ENCODE measurements at places on chromosomes 2 and 18. TPM values are rescaled to one million over a fixed set of nuclear protein-coding genes. Genes with fewer than 3 reads are reported as not detected.

GRCh38 chr18:13287372-13287771 is 68.8 kb downstream of the LDLRAD4 start:
- H3K4me1 ChIP-seq, result no peaks in the 10 kb centered on the region
- H3K27ac ChIP-seq, result no peak overlapping the region
- H3K36me3 ChIP-seq, result no peaks in the 10 kb centered on the region
- H3K27me3 ChIP-seq, result peaks cover 10% of the 10 kb centered on the region

ANKAR gene
- total RNA-seq, result 1.5 TPM

- H3K27me3 ChIP-seq, result no peaks in the 10 kb centered on the region
- H3K27ac ChIP-seq, result peak overlapping the region; percentile 90
- H3K4me1 ChIP-seq, result peaks cover 37% of the 10 kb centered on the region
- H3K4me3 ChIP-seq, result peak overlapping the region; percentile 65
Observed at GRCh38 chr2:151774506-151774905, 40.2 kb upstream of the NEB start.

DNA sequence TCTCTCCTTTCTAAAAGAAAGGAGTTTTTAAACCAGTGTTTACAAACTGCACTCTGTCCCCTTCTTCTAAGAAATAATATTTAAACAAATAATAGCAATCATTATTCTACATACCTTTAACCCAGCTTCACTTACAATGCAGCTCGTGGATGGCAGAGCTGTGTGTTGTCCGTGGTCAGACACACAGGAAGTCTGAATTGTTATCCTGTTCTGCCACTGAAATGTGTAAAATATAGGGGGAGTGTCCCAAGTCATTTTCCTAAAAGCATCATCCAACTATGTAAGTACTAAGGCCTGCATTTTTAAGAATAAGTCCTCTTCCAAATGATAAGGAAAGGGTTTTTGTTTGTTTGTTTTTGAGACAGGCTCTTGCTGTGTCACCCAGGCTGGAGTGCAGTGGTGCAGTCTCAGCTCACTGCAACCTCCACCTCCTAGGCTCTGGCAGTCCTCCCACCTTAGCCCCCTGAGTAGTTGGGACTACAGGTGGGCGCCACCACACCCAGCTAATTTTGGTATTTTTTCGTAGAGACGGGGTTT is 2.7 kb upstream of the PPP4R1 start:
- H3K27ac ChIP-seq, result peak overlapping the region; percentile 87
- DNase-seq, result no peak
- peaks cover 5% of the 10 kb centered on the region for H3K27me3 ChIP-seq
- H3K36me3 ChIP-seq, result peaks cover 10% of the 10 kb centered on the region
- peak overlapping the region; percentile 31 for H3K4me3 ChIP-seq
- H3K4me1 ChIP-seq, result peaks cover 59% of the 10 kb centered on the region

- H3K36me3 ChIP-seq, result no peaks in the 10 kb centered on the region
- DNase-seq, result no peak
- no peaks in the 10 kb centered on the region for H3K27me3 ChIP-seq
- no peak overlapping the region for H3K4me3 ChIP-seq
- H3K27ac ChIP-seq, result no peak overlapping the region
Observed at GRCh38 chr2:24744356-24744755, 48.8 kb downstream of the PTRHD1 start.

DNA sequence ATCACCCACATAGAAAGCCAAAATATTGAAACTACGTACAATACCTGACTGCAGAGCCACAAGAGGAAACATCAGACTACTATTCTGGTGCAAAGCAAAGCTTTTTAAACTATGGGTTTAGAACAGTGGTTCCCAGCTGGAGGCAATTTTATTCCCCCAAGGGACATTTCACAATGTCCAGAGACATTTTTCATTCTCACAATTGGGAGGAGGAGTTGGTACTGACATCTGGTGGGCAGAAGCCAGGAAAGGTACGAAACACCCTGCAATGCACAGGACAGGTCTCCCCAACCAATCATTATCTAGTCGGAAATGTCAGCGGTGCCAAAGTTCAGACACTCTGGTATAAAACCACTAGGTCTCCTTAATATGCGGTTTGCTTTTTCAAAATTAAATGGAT is 88.4 kb upstream of the ARL5A start:
- H3K27me3 ChIP-seq, result peaks cover 7% of the 10 kb centered on the region
- H3K4me1 ChIP-seq, result no peaks in the 10 kb centered on the region
- H3K4me3 ChIP-seq, result no peak overlapping the region
- no peak overlapping the region for H3K27ac ChIP-seq
- no peak for DNase-seq
- H3K36me3 ChIP-seq, result no peaks in the 10 kb centered on the region

PLGLB1 gene
- 0.39 TPM for total RNA-seq

GRCh38 chr2:136351684-136352083 is 233.7 kb upstream of the CXCR4 start:
- H3K4me3 ChIP-seq, result no peak overlapping the region
- no peak for DNase-seq
- no peaks in the 10 kb centered on the region for H3K4me1 ChIP-seq
- H3K27me3 ChIP-seq, result peaks cover 2% of the 10 kb centered on the region
- H3K27ac ChIP-seq, result no peak overlapping the region

DNA sequence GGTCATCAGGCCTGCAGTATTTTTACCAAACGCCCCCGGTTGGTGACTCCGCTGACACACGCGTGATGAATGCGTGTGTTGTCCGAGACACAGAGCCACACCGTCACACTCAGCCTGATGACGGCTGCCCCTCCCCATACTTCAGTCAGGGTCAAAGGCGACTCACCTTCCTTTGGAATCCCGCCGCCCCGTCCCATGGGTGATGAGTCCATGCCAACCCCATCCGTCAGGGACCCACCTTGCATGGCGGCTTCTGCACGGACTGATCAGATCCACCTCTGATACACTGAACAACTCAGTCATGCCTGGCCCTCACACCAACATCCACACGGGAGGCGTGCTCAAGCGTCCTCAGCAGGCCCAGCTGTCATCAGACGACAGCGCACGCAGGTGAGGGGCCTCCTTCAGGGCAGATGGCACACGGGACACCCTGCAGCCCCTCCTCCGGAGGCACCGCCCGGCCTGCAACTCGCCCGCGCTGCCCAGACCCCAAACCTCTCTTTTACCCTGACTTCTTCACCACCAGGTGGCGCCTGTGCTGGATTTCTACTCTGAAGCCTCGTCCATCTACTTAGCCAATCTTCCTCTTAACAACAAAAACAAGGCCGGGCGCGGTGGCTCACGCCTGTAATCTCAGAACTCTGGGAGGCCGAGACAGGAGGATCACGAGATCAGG is 89.2 kb downstream of the ZNF516 start:
- no peak overlapping the region for H3K27ac ChIP-seq
- no peaks in the 10 kb centered on the region for H3K27me3 ChIP-seq
- no peak for DNase-seq
- H3K36me3 ChIP-seq, result peaks cover 24% of the 10 kb centered on the region
- H3K4me1 ChIP-seq, result peaks cover 5% of the 10 kb centered on the region

- no peaks in the 10 kb centered on the region for H3K4me1 ChIP-seq
- no peak overlapping the region for H3K27ac ChIP-seq
- H3K27me3 ChIP-seq, result peaks cover 16% of the 10 kb centered on the region
- no peak overlapping the region for H3K4me3 ChIP-seq
- DNase-seq, result no peak
Observed at GRCh38 chr2:38485734-38486133, 108.7 kb upstream of the ATL2 start.

- H3K4me1 ChIP-seq, result peaks cover 54% of the 10 kb centered on the region
- H3K36me3 ChIP-seq, result no peaks in the 10 kb centered on the region
- peak within 1 kb of the TSS; percentile 96 for H3K4me3 ChIP-seq
Observed at GRCh38 chr2:84880645-84881521, at the start of gene TRABD2A. TRABD2A (minus strand) TSS chr2:84881084; CDS start chr2:84881039, 45 bp downstream.

DNA sequence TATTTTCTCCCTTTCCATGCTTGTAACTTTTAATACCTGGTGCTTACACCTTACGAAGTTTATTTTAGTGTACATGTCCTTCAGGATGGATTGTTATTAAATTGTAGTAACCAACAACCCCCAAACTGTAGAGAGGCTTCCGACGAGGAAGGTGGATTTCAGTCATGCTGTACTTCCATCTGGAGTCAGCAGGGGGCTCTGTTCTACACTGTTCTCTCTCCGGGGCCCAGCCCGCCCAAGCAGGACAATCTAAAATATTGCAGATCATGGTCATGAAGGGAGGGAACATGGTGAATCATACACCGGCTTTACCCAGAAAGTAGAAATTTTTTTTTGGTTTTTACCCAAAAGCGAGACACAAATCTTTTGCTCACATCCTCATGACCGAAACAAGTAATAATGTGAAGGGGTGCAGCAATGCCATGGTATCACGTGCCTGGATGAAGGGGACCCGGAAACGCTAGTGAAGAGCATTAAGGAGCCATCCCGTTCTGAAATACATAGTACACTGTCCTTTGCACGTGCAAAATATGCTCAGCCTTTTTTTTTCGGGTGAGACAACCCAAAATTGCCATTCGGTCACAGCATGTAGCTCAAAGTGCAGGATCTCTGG is 884.8 kb downstream of the EPHA4 start:
- H3K4me3 ChIP-seq, result no peak overlapping the region
- H3K27me3 ChIP-seq, result no peaks in the 10 kb centered on the region
- DNase-seq, result peak; percentile 54

GRCh38 chr2:209933499-209934483 is 68.6 kb upstream of the RPE start:
- peaks cover 6% of the 10 kb centered on the region for H3K4me1 ChIP-seq
- peak; percentile 21 for DNase-seq
- peak overlapping the region; percentile 29 for H3K4me3 ChIP-seq
- H3K36me3 ChIP-seq, result no peaks in the 10 kb centered on the region
- no peak overlapping the region for H3K27ac ChIP-seq

GRCh38 chr2:61769093-61769675 is 84.7 kb downstream of the FAM161A start:
- H3K36me3 ChIP-seq, result 0 out of 2 replicates have a peak, but pooled peaks cover 5% of the 10 kb centered on the region
- no peak for DNase-seq
- no peak overlapping the region for H3K4me3 ChIP-seq
- no peaks in the 10 kb centered on the region for H3K27me3 ChIP-seq
- H3K4me1 ChIP-seq, result peaks cover 12% of the 10 kb centered on the region

UBR3 gene
- 34.1 TPM for total RNA-seq

DNA sequence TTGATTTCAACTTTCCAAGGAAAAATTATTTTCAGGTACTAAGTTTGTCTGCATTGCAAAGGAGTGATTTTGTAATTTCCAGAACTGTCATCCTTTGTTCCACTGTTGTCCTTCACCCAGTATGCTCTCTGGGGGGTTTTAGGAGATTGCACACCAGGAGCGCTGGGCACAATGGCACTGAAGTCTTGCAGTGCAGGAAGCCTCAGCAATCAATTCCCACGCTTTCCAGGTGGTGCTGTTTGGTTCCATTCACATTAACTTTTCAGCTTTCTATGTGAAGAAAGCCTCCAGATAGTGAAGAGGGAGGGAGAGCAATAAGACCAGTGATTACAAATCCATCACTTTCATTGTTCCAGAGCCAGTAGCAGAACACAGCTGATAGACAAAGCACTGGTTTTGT is 344.0 kb upstream of the VWC2L start:
- peaks cover 31% of the 10 kb centered on the region for H3K4me1 ChIP-seq
- H3K27ac ChIP-seq, result no peak overlapping the region
- no peak for DNase-seq
- H3K4me3 ChIP-seq, result no peak overlapping the region

DQX1 gene
- total RNA-seq, result not detected

GLI2 gene
- 38.0 TPM for total RNA-seq

DNA sequence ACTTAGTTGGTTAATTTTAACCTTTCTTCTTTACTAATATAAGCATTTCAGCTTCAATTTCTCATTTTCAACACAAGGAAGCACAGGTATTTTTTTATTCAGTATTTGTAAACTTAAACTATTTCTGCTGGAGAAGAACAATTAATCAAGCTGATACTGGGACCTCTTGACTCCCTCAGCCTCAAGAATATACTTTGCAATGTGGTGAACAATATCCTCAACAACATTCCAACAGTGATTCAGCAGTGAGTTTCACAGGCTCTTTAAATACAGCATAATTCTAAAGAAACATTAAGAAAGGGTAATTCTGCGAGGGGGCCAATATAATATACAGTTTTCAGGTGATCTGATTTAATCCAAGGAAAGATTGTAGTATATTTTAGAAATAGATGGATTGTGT is 10.0 kb downstream of the RAPGEF4 start:
- H3K27ac ChIP-seq, result no peak overlapping the region
- H3K27me3 ChIP-seq, result peaks cover 24% of the 10 kb centered on the region
- DNase-seq, result no peak
- no peak overlapping the region for H3K4me3 ChIP-seq
- peaks cover 10% of the 10 kb centered on the region for H3K4me1 ChIP-seq

WNT6 gene
- not detected for total RNA-seq

GRCh38 chr2:196314780-196315179 is 143.4 kb upstream of the STK17B start:
- no peaks in the 10 kb centered on the region for H3K27me3 ChIP-seq
- H3K4me3 ChIP-seq, result peak overlapping the region; percentile 32
- H3K4me1 ChIP-seq, result peaks cover 46% of the 10 kb centered on the region
- peak; percentile 25 for DNase-seq
- H3K36me3 ChIP-seq, result peaks cover 11% of the 10 kb centered on the region

GRCh38 chr18:2134364-2134763 is 436.9 kb downstream of the METTL4 start:
- DNase-seq, result no peak
- no peaks in the 10 kb centered on the region for H3K36me3 ChIP-seq
- H3K27ac ChIP-seq, result no peak overlapping the region
- H3K4me3 ChIP-seq, result no peak overlapping the region
- peaks cover 11% of the 10 kb centered on the region for H3K27me3 ChIP-seq

Data from HFFc6 (cell line).